ENCODE measurements at places on chromosomes 6 and 20.

- DNase-seq, result no peak
Observed at GRCh38 chr20:1619861-1620444, at the start of gene SIRPB1. Gene SIRPB1, minus strand, starts transcription at chr20:1620009. Its CDS starts 65 bp downstream, at chr20:1619944.

- DNase-seq, result no peak
Observed at GRCh38 chr6:18279422-18279821, 15.1 kb upstream of the DEK start.

GRCh38 chr6:33142501-33143070 is 49.7 kb downstream of the COL11A2 start:
- no peak for DNase-seq

- no peak for DNase-seq
Observed at GRCh38 chr20:50023116-50023805, 40.5 kb downstream of the SNAI1 start.

DNA sequence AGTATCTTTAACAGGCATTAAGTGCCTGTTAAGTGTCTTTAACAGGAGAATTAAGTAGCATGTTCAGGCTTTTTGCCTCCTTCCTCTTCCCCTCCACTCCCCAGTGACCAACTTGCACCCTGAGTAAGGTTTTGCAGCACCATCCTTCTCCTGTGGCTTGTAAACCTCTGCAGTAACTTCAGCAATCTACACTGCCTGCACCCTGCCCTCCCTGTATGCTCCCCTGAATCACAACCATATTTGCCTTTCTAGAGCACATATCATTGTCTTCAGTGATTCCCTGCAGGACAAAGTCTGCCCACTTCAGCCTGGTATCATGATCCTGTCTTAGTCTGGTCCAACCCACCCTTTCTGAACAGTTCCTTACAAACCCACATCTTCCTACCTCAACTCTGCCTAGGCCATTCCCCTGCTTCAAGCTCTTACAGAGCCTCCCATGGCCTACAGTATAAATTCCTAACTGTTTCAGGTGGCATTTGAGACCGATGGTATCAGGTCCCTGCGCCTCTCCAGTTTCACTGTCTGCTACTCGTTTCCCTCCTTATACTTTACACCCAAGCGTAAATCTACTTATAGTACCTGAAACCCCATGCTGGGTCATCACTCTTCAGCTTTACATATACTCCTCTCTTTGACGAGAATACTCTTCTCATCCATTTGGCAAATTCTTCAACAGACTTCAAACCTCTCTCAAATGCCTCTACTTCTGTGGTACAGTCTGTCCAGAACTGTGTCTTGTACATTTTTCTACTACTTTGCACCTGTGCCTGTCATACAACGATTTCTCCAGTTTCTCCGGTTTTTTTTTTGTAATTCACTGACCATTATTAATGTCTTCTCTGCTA is 69.8 kb downstream of the ZHX3 start:
- DNase-seq, result no peak

- DNase-seq, result no peak
Observed at GRCh38 chr6:20334334-20334733, 67.3 kb upstream of the E2F3 start.

- no peak for DNase-seq
Observed at GRCh38 chr20:7770046-7770445, 170.2 kb downstream of the HAO1 start.

- no peak for DNase-seq
Observed at GRCh38 chr6:112600168-112600567, 253.0 kb downstream of the RFPL4B start.

DNA sequence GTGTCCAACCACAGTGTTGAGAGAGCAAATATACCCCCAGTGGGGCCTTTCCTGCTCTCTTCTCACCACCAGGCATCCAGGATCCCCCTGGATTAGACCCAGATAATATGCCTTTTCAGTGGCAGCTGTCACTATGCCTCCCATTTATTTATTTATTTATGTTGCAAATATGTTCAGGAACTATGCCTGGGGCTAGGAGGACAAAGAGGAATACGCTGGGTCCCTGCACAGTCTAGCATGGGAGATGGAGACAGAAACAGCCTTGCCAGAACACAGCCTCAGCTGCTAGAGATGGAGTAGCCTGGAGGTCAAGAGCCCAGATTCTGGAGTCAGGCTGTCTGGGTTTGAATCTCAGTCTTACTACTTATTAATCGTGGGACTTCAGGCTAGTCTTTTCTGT is 74.6 kb upstream of the LRFN2 start:
- DNase-seq, result no peak

DNA sequence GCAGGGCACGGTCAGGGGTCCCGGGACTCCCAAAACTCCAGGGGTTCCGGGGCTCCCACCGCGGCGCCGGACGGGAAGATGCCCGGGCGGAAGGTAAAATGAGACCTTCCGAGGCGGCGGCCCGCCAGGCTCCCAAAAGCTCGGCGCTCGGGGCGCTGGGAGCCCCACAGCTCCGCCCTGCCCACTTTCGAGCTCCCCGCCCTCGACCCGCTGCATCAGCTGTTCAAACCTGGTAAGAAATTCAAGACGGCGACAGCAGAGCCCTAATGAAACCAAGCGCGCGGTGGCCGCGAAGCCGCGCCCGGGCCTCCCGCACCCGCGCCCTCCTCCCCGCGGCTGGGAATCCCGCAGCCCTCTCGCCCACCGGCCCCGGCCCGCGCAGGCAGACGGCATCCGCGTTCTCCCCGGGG is 369 bp downstream of the SLC4A11 start:
- DNase-seq, result no peak

DNA sequence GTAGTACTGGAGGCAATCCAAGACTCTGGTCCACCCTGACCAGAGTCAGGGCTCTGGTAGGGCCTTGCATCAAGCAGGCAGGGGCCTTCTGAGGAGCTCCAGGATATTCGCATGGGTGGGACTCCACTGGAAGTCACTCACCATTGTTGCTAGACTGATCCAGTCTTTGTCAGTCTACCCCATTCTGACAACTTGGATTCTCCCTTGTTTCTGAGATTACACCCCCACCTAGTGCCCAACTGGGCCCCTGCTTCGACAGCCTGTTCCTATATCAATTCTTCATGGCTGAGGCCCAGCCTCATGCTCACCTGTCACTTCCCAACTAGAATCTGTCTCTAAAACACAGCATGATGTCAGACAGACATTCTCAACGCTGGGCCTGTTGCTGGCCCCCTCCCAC is 5.2 kb downstream of the SLC35D3 start:
- DNase-seq, result no peak

Measured in stimulated activated CD8-positive, alpha-beta memory T cell treated with anti-CD3 and anti-CD28 coated beads, Interleukin-4, amount 100 ng/mL, for 4 hours (primary cell).